ENCODE measurements at places on chromosomes 12 and 14.

DNA sequence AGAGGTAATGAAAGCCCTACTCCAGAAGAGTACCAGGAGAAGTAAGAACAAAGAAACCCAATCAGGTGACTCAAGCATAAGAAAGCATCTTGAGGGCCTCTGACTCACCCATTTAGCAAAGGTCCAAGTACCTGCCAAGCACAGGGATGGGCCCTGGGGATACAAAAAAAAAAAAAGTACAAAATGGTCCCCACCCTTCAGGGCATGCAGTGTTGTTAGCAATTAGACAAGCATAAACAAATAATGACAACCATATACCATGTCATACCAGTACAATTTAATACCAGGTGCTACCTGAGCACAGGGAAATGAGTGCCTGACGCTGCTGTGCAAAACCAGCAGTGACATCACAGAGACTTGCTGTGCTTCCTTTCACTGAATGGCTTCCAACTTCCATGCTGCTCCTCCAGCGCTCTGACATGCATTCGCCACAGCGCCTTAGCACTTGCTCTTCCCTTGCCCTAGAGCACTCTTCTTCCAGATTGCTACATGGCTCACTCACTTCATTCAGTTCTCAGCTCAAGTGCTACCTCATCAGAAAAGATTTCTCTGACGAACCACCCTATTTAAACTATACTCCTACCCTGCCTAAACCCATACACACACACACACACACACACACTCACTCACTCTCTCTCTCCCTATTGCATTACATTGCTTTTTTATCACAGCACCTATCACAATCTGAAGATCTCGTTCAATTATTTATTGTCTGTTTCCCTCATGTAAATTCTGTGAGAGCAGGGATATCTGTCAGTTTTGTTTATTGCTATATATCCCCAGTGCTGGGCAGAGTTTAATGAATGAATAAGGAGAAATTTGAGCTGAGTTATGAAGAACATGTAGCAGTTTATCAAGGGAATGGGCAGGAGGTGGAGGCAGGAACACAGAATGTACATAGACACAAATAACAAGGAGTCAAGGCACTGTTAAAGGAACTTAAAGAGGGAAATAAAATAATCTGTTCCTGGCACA is 12.9 kb upstream of the EPS8 start:
- DNase-seq = no peak

DNA sequence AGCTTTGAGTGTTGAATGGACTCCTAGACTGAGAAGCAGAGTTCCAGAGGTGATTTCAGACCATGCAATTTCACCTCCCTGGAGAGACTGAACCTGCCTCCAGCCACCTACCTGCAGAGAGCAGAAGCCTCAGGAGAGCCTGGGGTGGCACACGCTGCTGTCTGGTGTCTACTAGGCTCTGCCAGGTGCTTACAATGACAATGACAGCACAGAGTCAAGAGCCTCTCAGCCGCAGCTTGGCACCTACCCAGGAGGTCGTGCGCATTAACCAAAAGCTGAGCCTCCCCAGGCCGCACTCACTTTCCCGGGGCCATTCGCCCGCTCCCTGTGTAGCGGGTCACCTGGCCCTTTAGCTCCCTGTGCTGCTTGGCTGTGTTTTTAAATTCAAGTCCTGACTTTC is 63.2 kb downstream of the TESC start:
- no peak for DNase-seq

DNA sequence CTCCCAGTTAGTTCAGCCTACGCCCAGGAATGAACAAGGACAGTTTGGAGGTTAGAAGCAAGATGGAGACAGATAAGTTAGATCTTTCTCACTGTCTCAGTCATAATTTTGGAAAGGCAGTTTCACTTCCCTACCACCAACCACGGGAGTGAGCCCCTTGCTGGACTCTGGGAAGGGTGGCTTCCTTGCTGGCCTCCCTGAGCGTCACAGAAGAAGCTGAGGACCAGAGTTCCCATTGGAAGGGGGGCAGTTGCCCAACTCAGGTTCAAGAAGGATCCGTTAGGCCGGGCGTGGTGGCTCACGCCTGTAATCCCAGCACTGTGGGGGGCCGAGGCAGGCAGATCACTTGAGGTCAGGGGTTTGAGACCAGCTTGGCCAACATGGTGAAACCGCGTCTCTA is 106.2 kb upstream of the MAX start:
- DNase-seq = no peak

DNA sequence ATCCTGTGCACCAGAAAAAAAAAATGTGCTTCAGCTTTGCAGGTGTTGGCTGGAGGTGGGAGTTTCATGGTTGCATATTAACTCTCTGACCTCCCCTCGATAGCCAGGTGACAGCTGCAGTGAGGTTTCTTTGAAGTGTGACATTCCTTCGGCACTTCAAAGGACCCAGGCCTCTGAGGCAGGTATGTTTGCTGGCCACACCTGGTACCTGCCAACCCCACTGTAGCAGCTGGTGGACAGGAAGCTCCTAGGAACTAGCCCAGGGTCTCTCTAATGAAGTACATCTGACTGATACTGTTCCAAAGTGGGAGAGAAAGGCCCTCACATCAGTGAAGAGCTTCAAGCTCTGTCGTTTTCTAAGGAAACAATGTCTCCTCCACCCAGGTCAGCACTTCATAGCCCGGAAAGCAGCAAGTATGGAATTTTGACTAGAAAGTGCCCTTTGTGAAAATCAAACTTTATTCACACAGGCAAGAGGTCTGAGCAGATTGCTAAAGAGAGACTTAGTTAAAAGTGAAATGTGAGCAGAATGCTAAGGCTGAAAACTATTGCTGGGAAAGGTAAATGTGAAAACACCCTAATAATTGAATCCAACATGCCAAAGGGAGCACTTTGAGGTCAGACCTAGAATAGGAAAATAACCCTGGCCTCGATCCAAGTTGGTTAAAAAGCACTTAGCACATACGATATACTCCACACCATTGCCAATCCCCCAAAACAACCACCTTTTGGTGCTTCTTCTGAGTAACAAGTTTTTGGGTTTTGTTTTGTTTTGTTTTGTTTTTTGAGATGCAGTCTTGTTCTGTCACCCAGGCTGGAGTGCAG is 71.3 kb downstream of the PHLDA1 start:
- DNase-seq = peak; percentile 81

- DNase-seq = no peak
Measured at GRCh38 chr12:53736592-53736991, 9.3 kb upstream of the CALCOCO1 start.

DNA sequence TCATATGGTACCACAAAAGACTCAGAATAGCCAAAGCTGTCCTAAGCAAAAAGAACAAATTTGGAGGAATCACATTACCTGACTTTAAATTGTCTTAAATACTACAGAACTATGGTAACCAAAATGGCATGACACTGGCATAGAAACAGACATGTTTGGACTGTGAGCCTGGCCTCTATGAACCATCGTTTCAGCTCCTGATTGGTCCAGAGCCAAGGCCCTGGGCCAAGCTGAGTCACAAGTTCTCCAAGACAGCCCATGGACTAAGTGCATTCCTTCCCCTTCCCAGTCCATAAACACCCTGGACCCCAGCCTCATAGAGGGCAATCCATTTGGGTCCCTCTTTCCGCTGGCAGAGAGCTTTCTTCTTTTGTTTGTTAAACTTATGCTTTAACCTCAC is 12.1 kb upstream of the PRR4 start:
- no peak for DNase-seq

DNA sequence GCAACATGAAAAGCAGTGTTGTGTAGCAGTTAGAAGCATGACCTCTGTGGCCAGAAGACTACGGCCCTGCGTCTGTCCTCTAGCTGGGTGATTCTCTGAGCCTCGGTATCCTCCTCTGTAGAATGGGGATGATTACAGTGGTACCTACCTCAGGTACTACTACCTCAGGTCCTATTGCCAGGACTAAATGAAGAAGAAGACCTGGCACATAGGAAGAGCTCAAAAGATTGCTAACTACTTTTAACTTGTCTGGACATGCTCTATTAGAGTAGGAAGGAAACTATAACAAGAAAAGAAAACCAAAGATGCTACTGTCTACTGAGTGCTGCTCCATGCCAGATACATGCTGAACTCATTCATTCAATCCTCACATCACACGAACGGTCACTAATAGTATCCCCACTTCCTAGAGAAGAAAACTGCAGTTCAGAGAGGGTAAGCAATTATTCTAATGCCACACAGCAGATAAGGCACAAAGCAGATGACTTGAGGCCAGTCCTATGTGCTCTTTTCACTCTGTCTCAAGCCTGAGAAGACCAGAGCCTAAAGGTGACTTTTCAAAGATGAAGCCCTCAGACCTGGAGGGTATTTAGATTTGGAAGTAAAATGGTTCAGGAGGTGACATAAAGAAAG is 108.1 kb upstream of the HIF1A start:
- no peak for DNase-seq

Measured in HepG2 (cell line).